ENCODE measurements at places on chromosomes 6 and 20. TPM values are rescaled to one million over a fixed set of nuclear protein-coding genes. Genes with fewer than 3 reads are reported as not detected.
A peak's percentile ranks its signal among the peaks of the same experiment; 100 is the strongest.

DNA sequence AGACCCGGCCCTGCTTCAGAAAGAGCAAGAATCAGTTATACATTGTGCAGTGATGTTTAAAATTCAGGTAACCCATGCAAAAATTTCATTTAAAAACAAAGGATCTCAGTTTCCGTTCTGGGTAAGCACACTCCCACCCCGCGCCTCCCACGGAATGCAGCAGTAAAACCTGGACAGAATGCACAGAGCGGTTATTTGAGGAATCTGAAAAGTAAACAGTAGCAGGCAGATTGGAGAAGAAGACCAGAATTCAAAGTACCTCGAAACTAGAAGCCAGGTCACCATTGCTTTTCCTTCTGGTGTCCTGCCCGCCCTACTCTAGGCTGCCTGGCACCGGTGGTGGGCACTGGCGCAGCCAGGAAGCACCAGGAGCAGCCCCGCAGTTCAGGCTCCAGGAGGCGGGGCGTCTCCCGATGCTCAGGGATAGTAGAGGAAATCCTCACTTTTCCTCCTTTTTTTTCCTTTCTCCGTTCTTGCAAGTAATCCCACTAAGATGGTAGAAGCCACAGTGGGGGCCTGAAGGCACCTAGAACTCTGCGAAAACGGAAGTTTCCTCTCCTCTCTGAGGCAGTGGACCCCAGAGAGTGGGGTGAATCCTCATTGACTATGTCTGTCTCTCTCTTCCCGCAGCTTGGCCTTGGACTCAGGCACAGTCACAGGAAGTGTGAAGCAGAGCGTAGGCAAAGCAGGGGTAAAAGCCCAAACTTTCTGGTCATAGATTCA lies 28.3 kb downstream of the METTL24 start:
- H3K36me3 ChIP-seq: no peaks in the 10 kb centered on the region
- no peak for DNase-seq
- no peak overlapping the region for H3K27ac ChIP-seq
- no peaks in the 10 kb centered on the region for H3K27me3 ChIP-seq
- peaks cover 11% of the 10 kb centered on the region for H3K4me1 ChIP-seq

DNA sequence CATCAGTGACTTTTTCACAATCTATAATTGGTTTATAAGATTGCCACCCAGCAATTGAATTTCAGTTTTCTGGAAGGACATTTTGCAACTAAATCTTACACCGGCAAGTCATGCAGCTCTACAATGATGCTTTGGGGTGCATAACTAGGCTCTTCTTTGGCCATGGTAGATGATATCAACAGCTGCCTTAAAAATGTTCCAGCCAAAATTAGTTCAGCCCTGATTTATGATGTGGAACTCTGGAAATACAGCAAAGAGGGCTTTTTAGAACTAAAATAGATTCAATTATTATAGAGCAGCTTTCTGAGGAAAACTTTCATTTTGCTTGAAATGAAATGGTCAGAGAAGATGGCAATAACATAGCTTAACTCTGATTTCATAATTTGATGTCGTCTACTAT lies 18.4 kb upstream of the MCM9 start:
- H3K4me1 ChIP-seq: no peaks in the 10 kb centered on the region
- H3K36me3 ChIP-seq: no peaks in the 10 kb centered on the region
- H3K4me3 ChIP-seq: no peak overlapping the region
- no peaks in the 10 kb centered on the region for H3K27me3 ChIP-seq
- H3K27ac ChIP-seq: no peak overlapping the region

DNA sequence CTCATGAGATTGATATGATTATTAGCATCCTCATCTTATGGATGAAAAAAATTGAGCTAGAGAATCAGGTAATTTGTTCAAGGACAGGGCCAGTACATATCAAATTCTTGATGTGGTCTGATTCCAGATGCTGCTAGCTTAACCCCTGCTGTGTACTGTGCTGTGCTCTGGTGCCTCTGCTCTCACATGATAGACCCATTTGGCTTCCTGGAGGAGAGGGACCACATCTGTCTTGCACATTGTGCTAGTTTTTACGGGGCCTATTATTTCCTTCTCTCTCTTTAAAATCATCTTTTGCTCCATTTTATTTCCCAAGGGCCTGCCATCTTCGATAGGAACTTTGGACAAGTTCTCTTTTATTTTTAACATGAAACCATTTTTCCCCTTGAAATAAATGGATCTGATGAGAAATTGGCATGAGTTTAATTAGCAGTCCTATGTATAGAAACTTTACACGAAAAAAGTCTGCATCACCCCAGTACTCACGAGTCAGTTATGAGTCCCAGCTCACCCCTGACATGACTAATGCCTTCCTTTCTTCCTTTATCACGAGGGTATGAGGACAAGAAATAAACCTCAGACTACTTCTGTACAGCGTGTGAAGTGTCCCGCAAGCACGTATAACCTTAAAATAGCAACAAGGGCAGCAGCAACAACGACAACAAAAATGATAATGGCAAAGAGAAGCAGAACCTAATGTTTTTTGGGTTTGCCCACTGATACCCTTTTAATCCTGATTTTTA lies 26.5 kb downstream of the CD109 start:
- H3K4me3 ChIP-seq: no peak overlapping the region
- H3K27me3 ChIP-seq: no peaks in the 10 kb centered on the region
- H3K4me1 ChIP-seq: peaks cover 5% of the 10 kb centered on the region
- peak overlapping the region; percentile 76 for H3K27ac ChIP-seq

DNA sequence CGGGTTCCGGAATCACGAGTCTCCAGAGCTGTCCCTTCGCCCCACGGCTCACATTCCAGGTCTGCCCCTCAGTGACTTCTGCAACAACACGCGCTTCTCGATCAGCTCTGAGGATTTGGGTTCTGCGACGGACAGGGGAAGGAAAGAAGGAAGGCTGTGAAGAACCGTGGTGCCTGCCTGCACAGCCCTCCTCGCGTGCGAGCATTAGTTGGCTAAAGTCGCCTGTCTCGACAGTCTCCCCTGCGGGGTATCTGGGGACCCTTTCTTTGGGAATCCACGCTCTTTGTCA lies 23.1 kb downstream of the VPS52 start:
- H3K27me3 ChIP-seq: no peaks in the 10 kb centered on the region
- no peak for DNase-seq

- H3K36me3 ChIP-seq: no peaks in the 10 kb centered on the region
- H3K4me1 ChIP-seq: no peaks in the 10 kb centered on the region
- no peak for DNase-seq
- H3K27ac ChIP-seq: no peak overlapping the region
- H3K27me3 ChIP-seq: no peaks in the 10 kb centered on the region
- no peak overlapping the region for H3K4me3 ChIP-seq
These were observed 190.2 kb downstream of the MOXD1 start for GRCh38 chr6:132210886-132211563.

GRCh38 chr20:37421060-37421905 lies 75.3 kb downstream of the SRC start:
- no peaks in the 10 kb centered on the region for H3K4me1 ChIP-seq
- no peak overlapping the region for H3K4me3 ChIP-seq
- H3K36me3 ChIP-seq: no peaks in the 10 kb centered on the region
- H3K27me3 ChIP-seq: peaks cover 33% of the 10 kb centered on the region
- DNase-seq: no peak

DNA sequence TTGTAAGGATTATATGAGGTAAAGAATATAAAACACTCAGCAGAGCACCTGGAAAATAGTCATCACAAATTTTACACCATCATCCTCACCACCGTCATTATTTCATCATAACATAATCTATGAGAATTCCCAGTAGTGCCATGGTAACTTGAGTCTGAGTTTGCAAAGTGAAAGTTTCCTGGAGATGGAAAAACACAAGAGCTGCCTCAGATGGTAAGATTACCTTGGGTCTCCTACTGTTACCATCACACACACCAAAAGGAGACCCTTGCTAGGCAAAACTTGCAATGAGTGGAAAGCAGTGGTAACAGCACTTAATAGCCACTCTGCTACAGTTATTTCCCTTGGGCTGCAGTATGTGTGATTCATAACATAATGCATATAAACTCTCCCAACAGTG lies 589.8 kb downstream of the RNF144B start:
- H3K36me3 ChIP-seq: no peaks in the 10 kb centered on the region
- no peak overlapping the region for H3K4me3 ChIP-seq
- H3K27me3 ChIP-seq: no peaks in the 10 kb centered on the region
- no peak overlapping the region for H3K27ac ChIP-seq
- DNase-seq: no peak

- H3K27ac ChIP-seq: no peak overlapping the region
- H3K36me3 ChIP-seq: no peaks in the 10 kb centered on the region
- peaks cover 4% of the 10 kb centered on the region for H3K27me3 ChIP-seq
- H3K4me3 ChIP-seq: no peak overlapping the region
- no peaks in the 10 kb centered on the region for H3K4me1 ChIP-seq
These were observed 345.0 kb downstream of the PREX1 start for GRCh38 chr20:48482790-48483189.

The TAGAP gene
- not detected for total RNA-seq

The MICAL1 gene
- total RNA-seq: 30.8 TPM

DNA sequence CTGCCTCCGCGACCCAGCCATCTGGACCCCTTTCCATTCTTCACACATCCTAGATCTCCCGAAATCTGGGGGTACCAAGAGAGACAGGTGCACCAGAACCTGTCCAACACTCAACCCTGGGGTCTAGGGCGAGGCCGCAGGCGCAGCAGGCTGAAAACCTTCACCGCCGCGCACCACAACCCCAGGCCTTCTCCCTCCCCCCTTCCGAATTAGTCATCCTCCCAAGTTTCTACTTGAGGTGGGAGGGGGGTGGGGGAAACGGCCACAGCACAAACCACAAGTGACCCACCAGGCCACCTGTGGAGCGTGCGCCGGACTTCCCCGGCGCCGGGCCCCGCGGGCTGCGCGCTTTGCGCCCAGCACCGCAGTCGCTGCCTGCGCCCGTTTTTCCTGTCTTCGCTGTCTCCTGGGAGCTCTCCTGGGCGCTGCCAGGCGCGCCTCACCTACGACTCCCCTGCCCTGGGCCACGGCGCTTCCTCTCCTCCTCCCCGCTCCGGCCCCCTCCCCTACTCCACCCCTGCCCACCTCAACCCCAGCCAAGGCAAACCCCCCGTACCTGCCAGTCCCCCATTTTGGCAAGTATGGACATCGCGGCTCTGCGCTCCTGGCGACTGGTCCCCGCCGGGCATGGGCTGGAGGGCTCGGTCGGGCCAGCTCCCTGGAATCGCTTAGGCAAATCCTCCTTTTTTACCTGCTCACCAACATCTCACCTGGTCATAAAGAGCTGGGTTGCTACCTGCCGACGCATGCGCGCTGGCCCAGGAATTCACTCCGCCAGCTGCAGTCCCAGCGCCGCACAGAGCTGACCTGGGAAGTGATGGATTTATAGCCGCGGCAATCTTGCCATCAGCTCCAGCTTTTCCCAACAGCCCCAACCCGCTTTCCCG lies 4.2 kb upstream of the TFAP2A start:
- H3K4me3 ChIP-seq: no peak overlapping the region
- no peaks in the 10 kb centered on the region for H3K36me3 ChIP-seq
- H3K27ac ChIP-seq: no peak overlapping the region
- H3K27me3 ChIP-seq: peaks cover 88% of the 10 kb centered on the region

DNA sequence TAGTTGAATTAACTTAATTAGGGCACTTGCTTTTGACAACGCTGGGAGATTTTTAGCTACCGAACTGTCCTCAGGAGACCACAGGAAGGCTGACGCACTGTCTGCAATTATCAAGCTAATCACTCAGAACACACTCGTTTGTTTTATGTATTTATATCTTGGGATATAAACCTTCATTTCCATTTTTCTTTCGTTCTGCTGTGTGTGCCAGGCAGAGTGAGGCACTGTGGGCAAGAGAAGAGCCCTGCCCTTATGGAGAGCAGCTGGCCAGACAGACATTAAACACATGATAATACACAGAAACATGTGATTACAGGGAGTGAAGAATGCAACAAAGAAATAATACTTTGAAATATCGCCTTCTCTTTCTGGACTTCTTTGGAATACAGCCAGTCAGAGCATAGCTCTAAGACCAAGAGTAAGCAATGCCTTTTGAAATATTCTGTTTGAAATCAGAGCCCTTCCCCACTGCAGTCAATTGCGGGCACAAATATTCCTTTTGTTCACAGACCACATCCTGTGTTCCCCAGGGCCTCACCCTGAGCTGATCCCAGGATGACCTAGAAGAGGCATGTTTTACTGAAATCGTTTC lies 96.8 kb downstream of the ANKRD60 start:
- H3K4me3 ChIP-seq: peak overlapping the region; percentile 33
- DNase-seq: peak; percentile 84
- H3K27me3 ChIP-seq: no peaks in the 10 kb centered on the region
- H3K4me1 ChIP-seq: peaks cover 5% of the 10 kb centered on the region

The LZTS3 gene
- total RNA-seq: 6.1 TPM

- peak overlapping the region; percentile 56 for H3K4me3 ChIP-seq
- no peaks in the 10 kb centered on the region for H3K4me1 ChIP-seq
- H3K36me3 ChIP-seq: no peaks in the 10 kb centered on the region
- no peaks in the 10 kb centered on the region for H3K27me3 ChIP-seq
- peak overlapping the region; percentile 79 for H3K27ac ChIP-seq
These were observed 30.9 kb upstream of the NOTCH4 start for GRCh38 chr6:32254761-32255198.

The TP53TG5 gene
- total RNA-seq: under 0.01 TPM

DNA sequence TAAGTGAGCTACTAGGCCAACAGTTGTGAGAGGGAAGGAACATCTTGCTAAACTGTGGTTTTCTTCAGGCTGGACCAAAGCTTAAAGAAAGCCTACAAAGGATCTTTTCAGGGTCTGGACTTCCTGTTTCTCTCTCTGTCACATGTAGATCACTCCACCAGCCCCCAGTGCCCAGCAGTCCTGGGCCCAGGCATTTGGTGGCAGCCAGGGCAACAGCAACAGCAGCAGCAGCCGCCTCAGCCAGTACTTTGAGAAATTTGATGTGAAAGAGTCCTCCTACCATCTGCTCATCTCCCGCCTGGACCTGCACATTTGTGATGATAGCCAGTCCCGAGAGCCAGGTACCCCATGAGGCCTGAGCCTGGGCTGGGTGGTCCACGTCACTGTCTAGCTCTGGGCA lies 44.1 kb downstream of the BLTP3A start:
- peaks cover 3% of the 10 kb centered on the region for H3K4me1 ChIP-seq
- no peaks in the 10 kb centered on the region for H3K36me3 ChIP-seq
- H3K27me3 ChIP-seq: no peaks in the 10 kb centered on the region
- H3K27ac ChIP-seq: no peak overlapping the region
- no peak for DNase-seq
- no peak overlapping the region for H3K4me3 ChIP-seq

DNA sequence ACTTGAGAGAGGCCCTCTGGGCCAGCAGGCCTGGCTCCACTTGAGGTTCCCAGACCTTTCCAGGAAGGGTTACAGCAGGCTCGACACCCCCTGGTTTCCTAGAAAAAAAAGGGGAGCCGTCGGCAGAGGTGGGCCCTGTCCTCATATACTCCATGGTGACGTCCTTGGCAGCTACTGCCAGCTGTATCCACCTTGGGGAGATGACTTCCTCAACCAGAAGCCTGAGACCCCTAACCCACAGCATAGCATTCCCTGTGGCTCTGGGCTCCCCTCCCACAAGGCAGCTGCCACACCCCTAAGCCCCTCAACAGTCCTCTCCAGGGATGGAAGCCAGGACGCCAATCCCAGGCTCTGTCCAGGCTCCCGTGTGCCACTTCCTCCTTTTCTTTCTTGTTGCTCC lies 294.8 kb downstream of the CDC5L start:
- no peak overlapping the region for H3K27ac ChIP-seq
- no peak overlapping the region for H3K4me3 ChIP-seq
- no peaks in the 10 kb centered on the region for H3K36me3 ChIP-seq

- peak; percentile 43 for DNase-seq
- H3K36me3 ChIP-seq: no peaks in the 10 kb centered on the region
- H3K4me3 ChIP-seq: no peak overlapping the region
- no peak overlapping the region for H3K27ac ChIP-seq
- no peaks in the 10 kb centered on the region for H3K4me1 ChIP-seq
- H3K27me3 ChIP-seq: no peaks in the 10 kb centered on the region
These were observed 67.2 kb downstream of the SLC22A1 start for GRCh38 chr6:160188773-160189172.

GRCh38 chr20:40390654-40391053 lies 298.4 kb downstream of the MAFB start:
- DNase-seq: no peak
- no peaks in the 10 kb centered on the region for H3K27me3 ChIP-seq
- no peaks in the 10 kb centered on the region for H3K4me1 ChIP-seq
- H3K27ac ChIP-seq: no peak overlapping the region
- no peaks in the 10 kb centered on the region for H3K36me3 ChIP-seq
- no peak overlapping the region for H3K4me3 ChIP-seq

The C6orf118 gene
- not detected for total RNA-seq

Data from fibroblast of lung (primary cell).